ENCODE measurements at places on chromosomes 4 and X.
A peak's percentile ranks its signal among the peaks of the same experiment; 100 is the strongest.

- no peak for DNase-seq
These were observed 423.6 kb downstream of the ANKRD50 start for GRCh38 chr4:124288706-124289486.

GRCh38 chr4:53015681-53016080 is 153.6 kb downstream of the RASL11B start:
- peak; percentile 9 for DNase-seq

DNA sequence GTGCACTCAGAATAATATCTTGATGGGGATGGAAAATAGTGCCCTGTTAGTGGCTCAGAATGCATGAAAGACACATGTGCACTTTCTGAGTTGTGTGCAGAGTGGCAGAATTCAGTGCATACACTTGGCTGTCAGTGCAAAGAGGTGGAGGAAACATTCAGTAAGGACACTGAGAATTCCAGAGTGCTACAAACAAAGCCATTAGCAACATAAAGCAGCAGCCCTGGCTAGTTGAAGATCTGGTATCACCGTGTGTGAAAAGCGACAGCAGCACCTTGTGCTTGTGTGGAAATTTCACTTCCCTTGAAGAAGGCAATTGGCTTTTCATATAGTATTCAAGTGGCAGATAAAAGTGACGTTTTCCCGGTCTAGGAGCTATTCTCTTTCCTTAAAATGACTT is 810.4 kb downstream of the TRIML1 start:
- DNase-seq: no peak

GRCh38 chrX:154092371-154092770 is 5.1 kb downstream of the MECP2 start:
- DNase-seq: no peak

DNA sequence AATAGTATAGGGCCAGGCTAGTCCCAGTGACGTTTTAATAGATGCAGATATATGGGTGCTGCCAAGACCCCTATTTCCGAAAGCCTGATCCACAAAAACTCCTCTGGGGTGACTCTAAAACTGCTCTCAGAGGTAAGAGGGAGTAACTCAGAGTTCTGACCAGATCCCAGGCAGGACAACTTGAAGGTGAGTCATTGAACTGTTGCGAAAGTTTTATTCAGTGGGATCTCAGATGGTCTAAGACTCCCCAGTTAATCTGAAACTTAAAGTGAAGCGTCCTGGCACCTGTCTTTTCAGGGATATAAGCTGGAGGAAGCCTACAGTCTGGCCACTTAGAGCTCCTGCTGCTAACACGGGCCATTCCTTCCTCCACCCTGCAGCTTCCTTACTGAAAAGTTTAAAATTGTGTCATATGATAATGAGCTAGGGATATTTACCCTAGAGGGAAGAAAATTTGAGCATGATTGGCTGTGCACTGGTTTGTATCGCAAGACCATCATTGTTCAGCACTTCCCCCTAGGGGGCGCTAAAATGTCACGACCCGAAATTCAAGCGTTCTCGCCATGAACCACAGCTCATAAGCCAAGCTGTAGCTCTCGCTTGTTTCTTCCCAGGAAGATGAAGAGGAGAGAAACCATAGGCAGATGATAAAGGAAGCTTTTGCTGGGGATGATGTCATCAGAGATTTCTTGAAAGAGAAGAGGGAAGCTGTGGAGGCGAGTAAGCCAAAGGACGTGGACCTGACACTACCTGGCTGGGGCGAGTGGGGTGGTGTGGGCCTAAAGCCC is 19.5 kb downstream of the UTP14A start:
- DNase-seq: peak; percentile 43

All from stimulated activated CD4-positive, alpha-beta T cell treated with anti-CD3 and anti-CD28 coated beads, Interleukin-12 subunit alpha, Interleukin-12 subunit beta, amount 100 ng/mL, for 48 hours (primary cell).